Endodermal cell (in vitro differentiated cells): ENCODE measurements at places on chromosomes 6 and 20. TPM values are rescaled to one million over a fixed set of nuclear protein-coding genes. Genes with fewer than 3 reads are reported as not detected.

The CFAP61 gene
- total RNA-seq = 0.73 to 1.1 TPM in 2 of 3 replicates, not detected in the other

- no peak overlapping the region for H3K4me3 ChIP-seq
- H3K27ac ChIP-seq = no peak overlapping the region
- peaks cover 66% of the 10 kb centered on the region for H3K27me3 ChIP-seq
- H3K36me3 ChIP-seq = no peaks in the 10 kb centered on the region
- H3K4me1 ChIP-seq = no peaks in the 10 kb centered on the region
Measured at GRCh38 chr6:123804787-123805540, 1.3 kb downstream of the NKAIN2 start.

- H3K4me3 ChIP-seq = no peak overlapping the region
- no peaks in the 10 kb centered on the region for H3K4me1 ChIP-seq
- H3K27me3 ChIP-seq = no peaks in the 10 kb centered on the region
- no peak for DNase-seq
- H3K36me3 ChIP-seq = peaks cover 58% of the 10 kb centered on the region
Measured at GRCh38 chr6:143498428-143498827, 13.1 kb downstream of the FUCA2 start.

DNA sequence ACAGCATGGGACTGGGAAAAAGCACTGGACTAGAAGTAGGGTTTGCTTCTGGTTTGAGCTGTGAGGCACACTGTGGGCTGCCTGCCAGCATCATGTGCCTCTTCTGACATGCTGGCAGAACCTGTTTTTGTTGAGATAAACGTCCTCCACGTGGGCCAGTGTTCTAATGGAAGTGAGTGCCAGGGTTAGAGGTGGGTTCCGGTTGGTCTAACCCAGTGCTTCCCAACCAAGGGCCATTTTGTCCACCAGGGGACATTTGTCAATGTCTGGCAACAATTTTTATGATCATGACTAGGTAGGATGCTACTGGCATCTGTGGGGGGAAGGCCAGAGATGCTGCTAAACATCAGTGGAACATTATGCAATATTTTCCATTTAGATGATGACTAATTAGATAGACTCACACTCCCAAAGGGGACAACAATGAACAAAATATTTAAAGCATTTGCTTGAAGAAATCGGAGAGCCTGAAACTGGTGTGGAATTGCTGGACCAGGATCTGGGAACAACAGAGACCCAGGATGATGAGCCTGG, 7.8 kb upstream of the APMAP start:
- H3K4me3 ChIP-seq = no peak overlapping the region
- H3K36me3 ChIP-seq = no peaks in the 10 kb centered on the region
- H3K27me3 ChIP-seq = peaks cover 54% of the 10 kb centered on the region
- H3K4me1 ChIP-seq = no peaks in the 10 kb centered on the region
- no peak overlapping the region for H3K27ac ChIP-seq

DNA sequence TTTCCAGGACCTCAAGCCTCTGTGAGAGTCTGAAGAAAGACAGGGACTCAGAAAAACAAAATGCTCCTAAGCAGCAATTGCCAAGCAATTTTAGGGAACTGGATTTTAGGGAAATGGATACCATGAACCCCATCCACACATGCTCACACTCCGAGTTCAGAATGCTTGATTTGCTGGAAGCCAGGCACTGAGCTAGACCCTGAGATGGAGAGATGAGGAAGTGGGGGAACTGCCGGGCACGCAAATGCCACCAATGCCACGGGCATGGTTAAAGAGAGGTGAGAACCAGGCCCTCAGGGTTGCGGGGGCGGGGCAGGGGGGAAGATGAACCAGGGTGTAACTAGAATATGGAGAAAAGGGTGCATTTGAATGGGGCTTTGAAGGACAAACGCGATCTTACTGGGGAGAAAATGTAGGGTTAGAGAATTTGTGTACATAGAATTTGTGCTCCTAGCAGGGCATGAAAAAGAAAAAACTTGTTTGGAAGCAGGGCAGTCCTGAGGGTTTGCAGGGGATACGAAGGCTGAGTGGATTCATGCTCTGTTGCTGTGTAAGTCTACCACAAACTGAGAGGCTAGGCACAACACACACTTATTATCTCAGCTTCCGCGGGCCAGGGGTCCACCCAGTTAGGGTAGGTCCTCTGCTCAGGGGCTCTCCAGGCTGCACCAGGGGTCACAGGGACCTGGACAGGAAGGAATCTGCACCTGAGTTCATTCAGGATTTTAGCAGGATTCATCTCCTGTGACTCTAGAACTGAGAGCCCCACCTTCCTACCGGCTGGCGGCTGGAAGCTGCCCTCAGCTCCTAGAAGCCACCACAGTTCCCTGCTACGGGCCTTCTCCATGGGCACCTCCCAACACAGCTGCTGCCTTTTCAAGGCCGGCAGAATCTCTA, 108.0 kb downstream of the SNX5 start:
- no peaks in the 10 kb centered on the region for H3K36me3 ChIP-seq
- H3K4me3 ChIP-seq = no peak overlapping the region
- no peaks in the 10 kb centered on the region for H3K27me3 ChIP-seq
- no peak overlapping the region for H3K27ac ChIP-seq

- H3K36me3 ChIP-seq = peaks cover 65% of the 10 kb centered on the region
- no peaks in the 10 kb centered on the region for H3K4me1 ChIP-seq
- DNase-seq = peak; percentile 71
- peak overlapping the region; percentile 83 for H3K27ac ChIP-seq
- peak overlapping the region; percentile 98 for H3K4me3 ChIP-seq
Measured at GRCh38 chr6:32973144-32974015, 5.0 kb downstream of the BRD2 start.

DNA sequence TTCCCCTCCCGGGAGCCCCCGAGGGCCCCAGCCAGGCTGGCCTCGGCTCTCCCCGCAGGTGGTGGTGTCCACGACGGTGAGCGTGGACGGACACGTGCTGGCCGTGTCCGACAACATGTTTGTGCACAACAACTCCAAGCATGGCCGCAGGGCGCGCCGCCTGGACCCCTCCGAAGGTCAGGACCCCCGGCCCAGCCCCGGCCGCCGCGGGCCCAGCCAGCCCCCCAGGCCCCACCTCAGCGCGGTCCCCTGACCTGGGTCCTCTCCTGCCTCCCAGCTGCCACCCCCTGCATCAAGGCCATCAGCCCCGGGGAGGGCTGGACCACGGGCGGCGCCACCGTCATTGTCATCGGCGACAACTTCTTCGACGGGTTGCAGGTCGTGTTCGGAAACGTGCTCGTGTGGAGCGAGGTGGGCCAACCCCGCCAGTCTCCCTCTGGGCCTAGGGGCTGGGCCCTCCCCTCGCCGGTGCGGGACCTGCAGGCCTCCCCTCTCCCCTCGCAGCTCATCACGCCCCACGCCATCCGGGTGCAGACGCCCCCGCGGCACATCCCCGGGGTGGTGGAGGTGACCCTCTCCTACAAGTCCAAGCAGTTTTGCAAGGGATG, 51.0 kb downstream of the CPXM1 start:
- H3K27ac ChIP-seq = no peak overlapping the region
- H3K36me3 ChIP-seq = no peaks in the 10 kb centered on the region
- no peak overlapping the region for H3K4me3 ChIP-seq
- peaks cover 97% of the 10 kb centered on the region for H3K27me3 ChIP-seq

DNA sequence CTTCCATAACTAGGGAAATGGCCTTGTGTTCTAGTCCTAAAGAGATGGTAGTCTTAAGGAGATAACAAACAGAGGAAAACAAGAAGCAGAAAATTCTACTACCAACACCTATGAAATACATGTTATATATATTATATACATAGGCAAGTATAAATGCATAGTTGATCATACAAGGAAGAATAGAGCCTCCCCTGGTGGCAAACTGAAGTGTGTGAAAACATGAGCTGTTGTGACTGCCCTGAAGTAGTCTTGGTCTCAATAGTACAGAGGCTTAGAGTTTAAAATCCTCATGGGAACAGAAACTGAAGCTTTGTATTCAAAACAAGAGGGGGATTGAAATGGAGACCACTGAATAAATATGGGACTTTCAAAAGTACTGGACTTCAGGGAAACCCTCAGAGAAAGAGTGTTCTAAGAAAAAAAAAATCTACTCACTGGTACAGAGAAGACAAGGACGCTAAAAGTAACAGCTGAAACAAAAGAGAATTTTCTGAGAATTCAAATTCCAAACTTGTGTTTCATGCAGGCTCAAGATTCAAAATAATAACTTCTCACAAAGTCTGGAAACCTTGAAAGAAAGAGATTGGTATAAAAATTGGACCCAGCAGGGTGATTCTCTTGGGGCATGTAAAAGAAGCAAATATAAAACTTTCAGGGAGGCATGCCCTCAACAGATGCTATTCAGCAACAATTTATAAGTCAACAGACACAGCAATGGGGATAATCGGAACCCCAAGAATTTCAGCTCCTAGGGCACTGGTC, 59.7 kb upstream of the SAMD3 start:
- no peak for DNase-seq
- no peak overlapping the region for H3K27ac ChIP-seq
- H3K36me3 ChIP-seq = no peaks in the 10 kb centered on the region

DNA sequence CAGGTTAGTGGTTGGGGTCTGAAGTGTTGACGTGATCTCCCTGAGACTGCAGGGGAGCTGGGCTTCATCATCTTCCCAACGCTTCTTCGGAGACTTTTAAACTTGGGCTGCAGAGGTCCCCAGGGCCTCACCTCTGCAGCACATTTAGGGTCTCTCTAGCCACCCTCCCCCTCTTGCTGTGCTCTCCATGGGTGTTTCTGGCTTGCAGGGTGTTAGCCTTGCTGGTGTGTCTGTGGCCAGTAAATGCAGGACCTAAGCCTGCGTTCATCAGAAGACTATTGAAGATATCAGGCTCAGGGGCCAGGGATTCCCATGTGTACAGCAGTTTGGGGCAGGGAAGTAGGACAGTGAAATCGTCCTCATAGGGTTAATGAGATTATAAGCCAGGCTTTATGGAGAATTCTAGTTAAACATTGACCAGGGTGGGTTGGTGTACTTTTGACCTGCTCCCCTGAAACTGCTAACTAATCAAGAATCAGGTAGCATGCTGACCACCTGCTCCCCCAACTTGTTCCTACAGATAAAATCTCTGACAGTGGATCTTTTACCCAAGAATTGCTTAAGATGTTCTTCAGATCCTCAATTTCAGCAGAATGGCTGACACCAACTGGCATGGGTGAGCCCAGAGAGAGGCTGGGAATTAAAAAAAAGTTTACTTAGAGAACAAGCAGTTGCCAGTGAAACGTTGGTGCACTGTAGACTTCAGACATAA, 3.8 kb upstream of the DDO start:
- H3K36me3 ChIP-seq = no peaks in the 10 kb centered on the region
- H3K4me1 ChIP-seq = no peaks in the 10 kb centered on the region
- DNase-seq = no peak
- no peaks in the 10 kb centered on the region for H3K27me3 ChIP-seq
- H3K4me3 ChIP-seq = no peak overlapping the region

- no peaks in the 10 kb centered on the region for H3K36me3 ChIP-seq
- H3K27me3 ChIP-seq = no peaks in the 10 kb centered on the region
- H3K27ac ChIP-seq = no peak overlapping the region
- no peak overlapping the region for H3K4me3 ChIP-seq
Measured at GRCh38 chr6:157652601-157653363, 170.3 kb upstream of the SNX9 start.

DNA sequence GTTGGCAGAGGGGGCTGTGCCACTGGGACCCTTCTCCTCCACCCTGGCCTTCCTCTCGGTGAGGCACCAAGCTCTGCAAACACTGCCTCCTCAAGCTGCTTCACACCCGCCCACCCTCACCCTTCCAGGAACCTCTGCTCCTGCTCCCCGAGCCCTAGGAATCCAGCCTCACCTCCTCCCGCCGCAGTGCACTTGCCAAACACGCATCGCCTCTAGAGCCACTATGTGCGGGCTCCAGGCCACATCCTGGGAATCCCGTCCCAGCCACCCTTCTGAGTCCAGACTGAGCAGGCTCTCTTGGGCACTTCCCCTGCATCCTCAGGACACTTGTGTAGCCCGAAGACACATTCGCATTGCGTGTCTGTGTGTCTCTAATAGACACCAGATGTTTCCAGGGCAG, 18.5 kb downstream of the PSMG4 start:
- no peak overlapping the region for H3K4me3 ChIP-seq
- no peaks in the 10 kb centered on the region for H3K27me3 ChIP-seq
- H3K27ac ChIP-seq = no peak overlapping the region
- DNase-seq = no peak
- H3K36me3 ChIP-seq = peaks cover 10% of the 10 kb centered on the region

GRCh38 chr20:1462001-1462400, 4.6 kb downstream of the NSFL1C start:
- peak; percentile 30 for DNase-seq
- H3K36me3 ChIP-seq = peaks cover 75% of the 10 kb centered on the region
- no peak overlapping the region for H3K27ac ChIP-seq

GRCh38 chr6:31888276-31889258, 8.9 kb downstream of the EHMT2 start:
- H3K4me3 ChIP-seq = no peak overlapping the region
- H3K4me1 ChIP-seq = no peaks in the 10 kb centered on the region
- peak; percentile 83 for DNase-seq

- no peak for DNase-seq
- H3K36me3 ChIP-seq = no peaks in the 10 kb centered on the region
- no peak overlapping the region for H3K4me3 ChIP-seq
- H3K27me3 ChIP-seq = no peaks in the 10 kb centered on the region
- no peak overlapping the region for H3K27ac ChIP-seq
Measured at GRCh38 chr6:129279343-129280292, 396.7 kb downstream of the LAMA2 start.

DNA sequence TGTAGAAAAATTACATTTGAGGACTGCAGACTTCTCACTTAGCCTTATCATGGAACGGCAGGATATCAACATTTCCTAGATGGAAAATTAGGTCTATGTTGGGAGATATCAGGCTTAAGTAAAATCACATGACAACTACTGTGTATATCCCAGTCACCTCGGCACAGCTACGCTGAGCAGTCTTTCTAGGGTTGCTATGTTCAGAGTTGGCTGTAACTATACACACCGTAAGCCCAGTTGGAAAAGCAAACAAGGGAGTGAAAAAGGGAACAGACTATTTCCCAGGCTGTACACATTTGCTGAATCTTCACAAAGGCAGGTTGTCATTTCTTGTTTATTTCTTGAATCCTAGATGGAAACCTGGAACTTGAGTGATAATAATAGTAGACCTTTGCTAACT, 80.7 kb upstream of the PTPRK start:
- H3K27ac ChIP-seq = no peak overlapping the region
- H3K36me3 ChIP-seq = no peaks in the 10 kb centered on the region
- H3K4me3 ChIP-seq = no peak overlapping the region
- H3K4me1 ChIP-seq = peaks cover 22% of the 10 kb centered on the region

DNA sequence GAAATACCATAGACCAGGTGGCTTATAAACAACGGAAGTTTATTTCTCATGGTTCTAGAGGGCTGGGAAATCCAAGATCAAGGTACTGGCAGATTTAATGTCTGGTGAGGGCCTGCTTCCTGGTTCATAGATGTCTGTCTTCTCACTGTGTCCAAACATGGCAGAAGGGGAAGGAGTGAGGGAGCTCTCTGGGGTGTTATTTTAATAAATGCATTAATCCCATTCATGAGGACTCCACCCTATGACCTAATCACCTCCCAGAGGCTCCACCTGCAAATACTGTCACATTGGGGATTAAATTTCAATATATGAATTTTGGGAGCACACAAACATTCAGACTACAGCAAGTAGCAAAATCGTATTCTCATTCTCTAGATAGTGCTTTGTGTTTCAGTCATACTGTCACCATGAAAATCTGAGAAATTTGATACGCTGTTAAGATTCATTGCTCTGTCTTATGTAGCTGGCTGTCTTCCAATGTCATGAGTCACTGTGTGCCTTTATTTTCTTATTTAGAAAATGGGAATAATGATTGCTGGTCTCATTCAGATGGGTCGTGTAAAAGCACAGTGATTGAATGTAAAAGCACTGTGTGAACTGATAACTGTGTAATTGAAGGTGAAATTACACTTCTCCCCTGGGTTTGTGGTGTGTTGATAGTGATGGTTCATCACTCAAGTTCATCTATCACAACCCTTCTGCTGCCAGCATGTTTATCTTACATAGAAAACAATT, 8.9 kb upstream of the ERVFRD-1 start:
- H3K4me1 ChIP-seq = no peaks in the 10 kb centered on the region
- H3K27ac ChIP-seq = no peak overlapping the region
- H3K27me3 ChIP-seq = no peaks in the 10 kb centered on the region

- no peak overlapping the region for H3K27ac ChIP-seq
- no peaks in the 10 kb centered on the region for H3K4me1 ChIP-seq
- no peak overlapping the region for H3K4me3 ChIP-seq
Measured at GRCh38 chr6:42264162-42264851, 46.6 kb upstream of the MRPS10 start.
